ENCODE measurements at places on chromosomes 2 and 18. TPM values are rescaled to one million over a fixed set of nuclear protein-coding genes. Genes with fewer than 3 reads are reported as not detected.

ANKMY1 gene
- 4.2 TPM for total RNA-seq

CCDC74B gene
- 13.8 TPM for total RNA-seq

CXXC1 gene
- total RNA-seq = 52.9 TPM

MOGAT1 gene
- total RNA-seq = 2.0 TPM

CD8B2 gene
- total RNA-seq = not detected

DQX1 gene
- 0.71 TPM for total RNA-seq

CCDC195 gene
- total RNA-seq = not detected

ZNF892 gene
- total RNA-seq = 15.4 TPM

COLEC11 gene
- total RNA-seq = not detected

CRYGD gene
- total RNA-seq = not detected

CNOT9 gene
- 87.1 TPM for total RNA-seq

CEBPZOS gene
- 13.6 TPM for total RNA-seq

COL4A3 gene
- not detected for total RNA-seq

TNFAIP6 gene
- total RNA-seq = not detected

COLEC12 gene
- total RNA-seq = 2.0 TPM

R3HDM1 gene
- 35.3 TPM for total RNA-seq

CHRND gene
- total RNA-seq = not detected

VIT gene
- not detected for total RNA-seq

ERFE gene
- total RNA-seq = 0.09 TPM

ZRANB3 gene
- total RNA-seq = 35.9 TPM

MOCOS gene
- 1.1 TPM for total RNA-seq

CELF4 gene
- 1.8 TPM for total RNA-seq

AGXT gene
- total RNA-seq = not detected

RFTN2 gene
- total RNA-seq = 8.2 TPM

SLC25A12 gene
- total RNA-seq = 1.4 TPM

SPATA3 gene
- not detected for total RNA-seq

HTR2B gene
- total RNA-seq = not detected

APCDD1 gene
- 4.7 TPM for total RNA-seq

COL4A4 gene
- 0.60 TPM for total RNA-seq

SERPINB10 gene
- not detected for total RNA-seq

TNS1 gene
- 2.3 TPM for total RNA-seq

ID2 gene
- total RNA-seq = 140 TPM

LTBP1 gene
- total RNA-seq = 61.9 TPM

IL18RAP gene
- not detected for total RNA-seq

PCARE gene
- total RNA-seq = not detected

TRABD2A gene
- total RNA-seq = 1.7 TPM

CNTNAP5 gene
- not detected for total RNA-seq

SP140 gene
- not detected for total RNA-seq

ELOA2 gene
- total RNA-seq = not detected

CFAP65 gene
- total RNA-seq = 0.22 TPM

NYAP2 gene
- total RNA-seq = 0.07 TPM
